ENCODE measurements at places on chromosomes 7 and 10.

DNA sequence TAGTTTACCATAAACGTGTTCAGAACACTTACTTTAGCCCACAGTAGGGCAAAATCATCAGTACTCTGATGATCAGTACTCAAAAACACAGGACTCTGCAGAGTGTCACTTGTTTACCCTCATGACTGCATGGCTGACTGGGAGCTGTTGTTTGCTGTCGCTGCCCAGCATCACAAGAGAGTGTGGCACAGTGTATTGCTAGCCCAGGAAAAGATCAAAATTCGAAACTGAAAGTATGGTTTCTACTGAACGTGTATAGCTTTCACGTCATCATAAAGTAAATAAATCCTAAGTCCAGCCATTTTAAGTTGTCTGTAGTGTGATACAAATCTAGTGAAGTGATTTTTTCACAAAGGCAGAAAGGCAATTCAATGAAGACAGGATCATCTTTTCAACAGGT is 184.6 kb downstream of the RAMP3 start:
- DNase-seq, result no peak

DNA sequence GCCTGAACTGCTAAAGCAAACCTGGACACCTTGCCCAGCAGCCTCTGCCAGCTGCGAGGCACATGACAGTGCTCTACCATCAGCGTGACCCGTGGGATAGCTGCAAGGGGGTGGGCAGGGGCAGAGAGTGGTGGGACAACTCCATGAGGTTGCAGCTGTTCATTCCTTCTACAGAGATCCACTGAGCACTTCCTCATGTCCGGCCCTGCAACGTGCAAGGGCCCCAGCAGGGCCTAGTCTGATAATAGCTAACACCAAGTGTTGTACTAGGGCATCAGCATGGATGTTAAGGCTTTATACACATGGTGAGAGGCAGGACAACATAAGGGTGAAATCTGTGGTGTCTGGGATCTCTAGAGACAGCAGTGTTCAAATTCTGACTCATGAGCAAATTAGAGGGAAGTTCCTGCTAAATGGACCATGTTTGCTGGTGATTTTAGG is 14.3 kb downstream of the NOD1 start:
- DNase-seq, result no peak

DNA sequence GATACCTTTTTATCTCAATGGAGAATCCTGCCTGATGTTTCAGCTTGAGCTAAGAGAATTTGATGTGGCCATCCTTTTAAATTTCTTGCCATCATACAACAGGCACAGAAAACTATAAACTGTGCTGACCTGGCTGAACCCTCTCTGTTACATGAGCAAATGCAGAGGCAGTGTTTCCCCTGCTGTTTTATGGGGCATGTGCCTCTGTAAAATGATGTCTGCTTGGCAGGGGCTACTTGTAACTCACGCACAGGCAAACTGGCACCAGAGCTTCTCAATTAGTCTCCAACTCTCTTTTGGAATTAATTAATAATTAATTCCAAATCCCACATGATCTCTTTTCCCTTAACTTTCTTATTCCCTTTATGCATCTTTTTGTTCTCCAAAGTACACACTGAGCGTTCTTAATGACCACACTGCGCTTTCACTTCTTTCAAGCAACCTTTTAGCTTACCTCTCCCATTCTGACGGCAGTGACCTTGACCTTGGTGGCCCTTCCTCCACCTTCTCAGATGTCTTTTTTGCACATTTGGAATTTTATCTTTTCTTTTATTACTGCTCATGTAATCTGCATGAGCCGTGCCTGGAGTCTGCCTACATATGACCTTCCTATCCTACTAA is 334.0 kb downstream of the PLXNA4 start:
- no peak for DNase-seq

DNA sequence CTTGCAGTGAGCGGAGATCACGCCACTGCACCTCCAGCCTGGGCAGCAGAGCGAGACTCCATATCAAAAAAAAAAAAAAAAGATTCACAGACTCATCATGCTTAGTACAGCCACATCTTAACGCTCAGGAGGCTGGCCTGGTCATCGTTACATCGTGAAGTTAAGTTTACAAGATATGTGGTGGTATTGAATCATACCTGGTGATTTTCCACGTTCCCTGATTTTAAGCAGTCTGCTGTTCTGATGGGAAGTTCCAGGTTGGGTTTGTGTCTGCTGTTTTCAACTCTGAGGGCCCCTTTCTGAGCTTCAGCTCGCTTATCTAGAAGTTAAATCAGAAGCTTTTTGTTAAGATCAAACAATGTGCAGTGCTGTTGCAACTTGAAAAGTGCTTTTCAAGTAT is 6.9 kb downstream of the PPP2R2D start:
- no peak for DNase-seq

GRCh38 chr7:157526005-157526912 is 189.5 kb downstream of the DNAJB6 start:
- DNase-seq, result no peak

GRCh38 chr10:55742487-55742886 is 618.6 kb downstream of the ZWINT start:
- DNase-seq, result no peak

GRCh38 chr10:43371418-43371817 is at the start of gene FXYD4:
TSS of gene FXYD4 (plus strand) at chr10:43371636. CDS start at chr10:43373747, 2,111 bp downstream.
- DNase-seq, result no peak

GRCh38 chr7:121429798-121430197 is 33.7 kb upstream of the FAM3C start:
- no peak for DNase-seq

- DNase-seq, result no peak
These were observed 396.6 kb upstream of the KLF6 start for GRCh38 chr10:4181621-4182049.
